Lung (tissue), 17 donors: ENCODE measurements at places on chromosomes 16 and 17. TPM values are rescaled to one million over a fixed set of nuclear protein-coding genes. Genes with fewer than 3 reads are reported as not detected.

DNA sequence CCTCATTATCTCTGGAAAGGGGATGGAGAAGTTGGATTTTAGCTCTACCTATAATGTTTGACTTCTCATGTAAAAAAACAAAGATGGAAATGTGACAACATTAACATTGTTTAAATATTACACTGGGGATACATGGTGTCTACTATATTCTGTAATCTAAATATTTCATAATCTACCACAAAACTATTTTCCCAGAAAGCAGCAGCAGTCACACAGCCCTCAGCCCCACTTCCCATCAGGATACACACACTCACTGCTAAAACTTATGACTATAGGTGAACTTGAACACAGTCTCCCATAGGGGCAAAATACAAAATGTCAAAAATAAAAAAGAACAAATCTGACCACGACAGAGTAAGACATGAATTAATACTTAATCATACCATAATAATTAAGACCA, 95.7 kb downstream of the KANSL1 start:
- H3K4me3 ChIP-seq, result no peak overlapping the region
- H3K27me3 ChIP-seq, result no peaks in the 10 kb centered on the region
- peaks cover 4% of the 10 kb centered on the region for H3K4me1 ChIP-seq
- no peaks in the 10 kb centered on the region for H3K36me3 ChIP-seq

DNA sequence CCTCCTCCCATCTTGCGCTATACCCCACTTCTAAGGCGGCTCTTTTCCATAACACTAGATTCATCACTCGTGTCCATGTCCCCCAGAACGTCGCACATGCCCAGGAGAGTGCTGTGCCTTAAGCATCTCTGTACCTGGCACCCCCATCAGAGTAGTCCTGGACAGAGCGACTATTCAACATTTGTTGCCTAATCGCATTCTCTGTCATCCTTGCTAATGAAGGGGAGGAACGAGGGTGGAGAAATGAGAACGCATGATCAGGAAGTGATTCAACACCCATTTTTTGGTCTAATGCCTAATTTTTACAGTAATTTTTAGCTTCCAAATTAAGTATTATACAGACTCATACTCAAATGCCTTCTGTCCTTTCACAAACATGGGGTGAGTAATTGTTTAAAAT, 53.2 kb downstream of the SLC39A11 start:
- no peak for DNase-seq
- no peaks in the 10 kb centered on the region for H3K36me3 ChIP-seq
- peaks cover 4% of the 10 kb centered on the region for H3K4me1 ChIP-seq
- no peak overlapping the region for H3K4me3 ChIP-seq
- H3K27me3 ChIP-seq, result no peaks in the 10 kb centered on the region

GRCh38 chr17:35079547-35080423, 16.3 kb upstream of the RFFL start:
- no peak overlapping the region for H3K27ac ChIP-seq
- no peak overlapping the region for H3K4me3 ChIP-seq

DNA sequence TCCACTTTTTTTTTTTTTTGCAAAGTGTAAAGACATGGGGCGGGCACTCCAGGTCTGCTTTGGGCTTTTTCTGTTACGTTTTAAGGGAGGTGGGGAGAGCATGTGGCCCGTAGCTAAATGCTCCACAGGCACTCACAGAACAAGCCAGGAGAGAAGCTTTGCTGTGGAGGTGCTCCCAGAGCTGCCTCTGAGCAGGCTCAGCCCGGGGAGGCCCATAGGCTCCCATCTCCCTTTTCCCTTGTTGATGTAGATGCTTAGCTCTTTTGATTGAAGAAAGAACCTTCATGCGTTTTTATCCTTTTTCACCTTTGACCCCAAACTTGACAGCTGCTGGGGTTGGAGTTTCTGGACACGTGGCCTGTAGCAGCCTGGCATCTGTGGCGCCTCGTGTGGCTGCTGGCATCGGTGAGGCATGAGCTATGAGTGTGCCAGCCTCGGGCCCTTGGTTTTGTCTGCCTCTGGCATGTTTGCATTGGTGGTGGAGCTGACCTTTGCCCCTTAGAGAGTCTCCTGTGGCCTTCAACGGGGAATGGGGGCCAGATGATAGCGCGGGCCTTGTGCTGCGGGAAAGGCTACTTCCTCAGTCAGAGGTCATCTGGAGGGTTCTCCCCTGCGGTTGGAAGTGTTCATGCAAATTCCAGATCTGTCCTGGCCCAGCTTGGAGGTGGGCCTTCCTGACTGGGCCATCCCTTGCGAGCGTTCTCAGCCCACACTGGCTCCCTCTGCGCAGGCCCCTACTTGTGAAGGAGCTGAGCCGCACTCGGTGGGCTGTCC, 20.0 kb upstream of the IL17C start:
- H3K4me1 ChIP-seq, result no peaks in the 10 kb centered on the region
- H3K27ac ChIP-seq, result no peak overlapping the region
- DNase-seq, result no peak

- H3K36me3 ChIP-seq, result no peaks in the 10 kb centered on the region
- no peak overlapping the region for H3K27ac ChIP-seq
- no peak overlapping the region for H3K4me3 ChIP-seq
- no peaks in the 10 kb centered on the region for H3K27me3 ChIP-seq
Observed at GRCh38 chr16:47320546-47321310, 140.1 kb downstream of the ITFG1 start.

DNA sequence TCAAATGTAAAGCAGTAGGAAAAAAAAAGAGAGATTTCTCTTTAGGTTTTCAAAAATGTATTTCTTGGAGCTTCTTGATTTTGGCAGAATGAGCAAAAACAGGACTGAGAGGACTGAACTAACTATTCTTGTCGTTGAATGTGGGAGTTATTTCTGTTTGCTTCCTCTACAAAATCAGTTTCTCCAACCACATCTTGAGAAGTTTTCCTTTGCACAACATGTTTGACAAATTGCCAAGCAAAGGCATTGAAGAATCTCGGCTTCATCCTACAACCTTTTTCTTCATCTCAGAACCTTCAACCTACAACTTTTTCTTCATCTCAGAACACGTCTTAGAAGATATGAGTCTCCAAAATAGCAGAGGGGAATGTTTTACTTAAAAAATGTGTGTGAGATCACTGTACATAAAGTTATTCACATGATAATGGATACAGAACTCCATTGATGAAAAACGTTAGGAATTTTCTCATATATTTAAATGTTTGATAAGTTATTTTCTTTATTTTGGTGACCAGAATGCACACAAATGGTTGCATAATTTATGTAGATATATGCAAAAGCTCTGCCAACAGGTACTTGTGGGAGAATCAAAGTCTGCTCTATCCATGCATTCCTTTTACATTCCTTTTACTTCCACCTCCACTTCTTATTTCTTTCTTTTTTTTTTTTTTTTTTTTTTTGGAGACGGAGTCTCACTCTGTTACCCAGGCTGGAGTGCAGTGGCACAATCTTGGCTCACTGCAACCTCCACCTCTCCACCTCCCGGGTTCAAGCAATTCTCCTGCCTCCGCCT, 370.0 kb downstream of the KCNJ2 start:
- no peak overlapping the region for H3K27ac ChIP-seq
- H3K4me1 ChIP-seq, result no peaks in the 10 kb centered on the region
- no peaks in the 10 kb centered on the region for H3K27me3 ChIP-seq
- H3K36me3 ChIP-seq, result no peaks in the 10 kb centered on the region
- no peak overlapping the region for H3K4me3 ChIP-seq
- DNase-seq, result no peak

- H3K4me1 ChIP-seq, result no peaks in the 10 kb centered on the region
- no peak overlapping the region for H3K4me3 ChIP-seq
Observed at GRCh38 chr17:9676820-9677310, 31.5 kb downstream of the USP43 start.

DNA sequence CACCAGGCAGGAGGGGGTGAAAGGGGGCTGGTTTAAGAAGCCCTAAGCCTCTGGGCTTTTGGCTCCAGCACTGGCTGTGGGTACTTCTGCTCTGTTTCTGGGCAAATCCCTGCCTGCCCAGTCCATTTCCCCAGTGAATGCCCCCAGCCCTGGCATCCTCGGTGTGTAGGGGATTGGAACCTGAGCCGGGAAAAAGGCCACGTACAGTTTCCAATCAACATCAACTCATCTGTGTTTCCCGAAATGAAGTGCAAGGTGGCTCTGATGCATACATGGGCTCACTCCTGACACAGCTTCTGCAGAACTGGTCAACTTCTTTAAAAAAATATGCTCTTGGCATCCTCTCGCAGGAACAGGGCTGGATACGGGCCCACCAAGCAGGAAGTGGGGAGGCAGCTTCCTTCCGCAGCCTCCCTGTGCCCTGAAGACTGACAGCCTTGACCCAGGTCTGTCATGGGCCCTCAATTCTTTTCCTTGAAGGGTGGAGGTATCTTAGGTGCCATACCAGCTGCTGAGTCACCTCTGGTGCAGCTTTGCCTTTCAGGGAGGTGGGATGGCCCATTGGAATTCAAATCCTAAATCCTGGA, 73.3 kb downstream of the N4BP1 start:
- no peak overlapping the region for H3K27ac ChIP-seq
- DNase-seq, result peak; percentile 65
- H3K36me3 ChIP-seq, result peaks cover 7% of the 10 kb centered on the region
- H3K27me3 ChIP-seq, result no peaks in the 10 kb centered on the region
- no peak overlapping the region for H3K4me3 ChIP-seq

DNA sequence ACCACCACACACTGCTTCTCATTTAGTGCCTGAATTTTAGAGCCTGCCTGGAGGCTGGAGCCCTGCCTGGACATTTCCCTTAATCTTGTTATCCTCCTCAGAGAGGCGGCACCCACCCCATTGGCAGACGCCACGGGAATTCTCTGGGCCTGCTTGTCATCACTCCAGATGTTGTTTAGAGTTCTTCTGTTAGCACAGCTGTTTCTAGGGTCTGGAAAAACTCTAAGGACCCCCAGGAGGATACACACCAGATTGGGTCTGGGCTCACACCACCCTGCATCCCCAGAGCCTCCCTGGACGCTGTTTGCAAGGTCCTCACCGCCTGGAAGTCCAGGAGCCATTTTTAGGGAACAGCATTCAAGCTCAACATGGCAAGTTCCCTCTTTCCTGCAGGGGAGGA, 565 bp upstream of the XAF1 start:
- DNase-seq, result peak; percentile 77
- H3K27ac ChIP-seq, result peak overlapping the region; percentile 85
- peak overlapping the region; percentile 67 for H3K4me3 ChIP-seq
- peaks cover 7% of the 10 kb centered on the region for H3K36me3 ChIP-seq

DNA sequence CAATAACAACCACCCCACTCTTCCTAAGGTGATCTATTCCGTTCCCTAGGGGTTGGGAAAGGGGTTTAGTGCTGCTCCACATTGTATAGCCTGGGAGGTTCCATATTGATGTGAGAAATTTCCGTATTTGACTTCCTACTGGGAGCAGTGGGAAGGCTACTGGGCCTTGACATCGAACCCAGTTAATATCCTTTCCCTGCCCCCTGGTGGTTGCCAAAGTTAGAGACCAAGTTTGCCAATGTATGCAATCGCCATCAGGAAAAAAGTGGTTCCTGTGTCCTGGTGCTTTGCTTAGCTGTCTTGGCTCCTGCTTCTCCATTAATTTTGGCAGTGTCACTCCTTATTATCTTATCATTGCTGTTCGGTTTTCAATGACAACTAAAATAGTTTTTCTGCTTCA, 914.9 kb downstream of the KCNJ2 start:
- H3K4me1 ChIP-seq, result no peaks in the 10 kb centered on the region
- H3K27ac ChIP-seq, result no peak overlapping the region
- H3K27me3 ChIP-seq, result no peaks in the 10 kb centered on the region
- no peak overlapping the region for H3K4me3 ChIP-seq
- H3K36me3 ChIP-seq, result no peaks in the 10 kb centered on the region

GRCh38 chr17:77423589-77424451, 283.1 kb downstream of the SEC14L1 start:
- H3K4me3 ChIP-seq, result no peak overlapping the region
- no peaks in the 10 kb centered on the region for H3K36me3 ChIP-seq
- H3K4me1 ChIP-seq, result peaks cover 95% of the 10 kb centered on the region
- DNase-seq, result peak; percentile 85

GRCh38 chr17:18917506-18918032, 34.4 kb upstream of the SLC5A10 start:
- DNase-seq, result no peak
- no peak overlapping the region for H3K4me3 ChIP-seq
- no peaks in the 10 kb centered on the region for H3K4me1 ChIP-seq
- H3K27me3 ChIP-seq, result no peaks in the 10 kb centered on the region
- H3K27ac ChIP-seq, result no peak overlapping the region

DNA sequence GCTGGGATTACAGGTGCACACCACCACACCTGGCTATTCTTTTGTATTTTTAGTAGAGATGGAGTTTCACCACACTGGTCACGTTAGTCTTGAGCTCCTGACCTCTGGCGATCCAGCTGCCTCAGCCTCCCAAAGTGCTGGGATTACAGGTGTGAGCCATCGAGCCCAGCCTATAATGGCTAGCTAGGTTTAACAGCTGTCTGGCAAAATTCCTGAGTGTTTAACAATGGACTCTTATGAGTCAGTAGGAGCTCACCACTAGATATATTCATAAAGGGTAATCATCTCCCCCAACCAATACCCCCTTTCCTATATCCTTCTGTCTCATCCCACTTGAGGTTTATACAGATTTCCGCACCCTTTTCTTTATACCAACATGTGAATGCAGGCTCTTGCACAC, 91.5 kb upstream of the CDH13 start:
- no peak for DNase-seq
- H3K4me1 ChIP-seq, result no peaks in the 10 kb centered on the region
- no peaks in the 10 kb centered on the region for H3K27me3 ChIP-seq
- no peak overlapping the region for H3K27ac ChIP-seq
- H3K36me3 ChIP-seq, result no peaks in the 10 kb centered on the region

DNA sequence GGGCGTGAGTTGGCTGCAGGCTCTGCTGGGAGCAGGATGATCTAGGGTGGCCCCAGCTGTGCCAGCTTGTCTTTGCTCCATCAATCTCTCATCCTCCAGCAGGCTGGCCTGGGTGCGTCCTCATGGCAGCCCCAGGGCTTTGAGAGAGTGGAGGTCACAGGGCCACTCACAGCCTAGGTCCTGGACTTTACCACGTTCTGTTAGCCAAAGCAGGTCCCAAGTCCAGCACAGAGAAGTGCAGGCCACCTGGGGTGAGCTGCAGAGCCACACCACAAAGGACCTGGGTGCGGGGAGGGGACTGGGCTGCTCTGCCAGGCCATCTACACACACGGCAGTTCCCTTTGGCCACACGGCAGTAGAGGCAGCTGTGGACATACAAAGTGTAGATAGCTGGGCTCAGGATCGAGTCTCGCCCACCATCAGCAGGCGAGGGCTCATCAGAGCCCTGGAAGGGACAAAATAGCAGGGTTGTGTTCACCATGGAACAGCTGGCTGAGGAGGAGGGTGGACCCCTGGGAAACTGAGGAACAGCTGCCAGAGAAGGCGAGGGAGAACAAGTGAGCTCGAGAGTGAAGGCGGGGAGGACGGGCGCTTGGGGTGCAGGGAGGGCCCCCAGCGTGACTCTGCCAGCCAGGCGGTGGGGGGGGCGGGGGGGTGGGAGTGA, 30.0 kb downstream of the SREBF1 start:
- H3K36me3 ChIP-seq, result no peaks in the 10 kb centered on the region
- no peak overlapping the region for H3K4me3 ChIP-seq
- no peak for DNase-seq
- H3K4me1 ChIP-seq, result no peaks in the 10 kb centered on the region
- no peak overlapping the region for H3K27ac ChIP-seq

USP32 gene
- polyA plus RNA-seq, result 36.9 TPM

SLC16A6 gene
- polyA plus RNA-seq, result 2.0 TPM

DHX40 gene
- 12.5 TPM for polyA plus RNA-seq

KRT40 gene
- 0.31 TPM for polyA plus RNA-seq
